Cardiac septum (tissue), 1 donor: ENCODE measurements at places on chromosomes 12 and 14. TPM values are rescaled to one million over a fixed set of nuclear protein-coding genes. Genes with fewer than 3 reads are reported as not detected.

DNA sequence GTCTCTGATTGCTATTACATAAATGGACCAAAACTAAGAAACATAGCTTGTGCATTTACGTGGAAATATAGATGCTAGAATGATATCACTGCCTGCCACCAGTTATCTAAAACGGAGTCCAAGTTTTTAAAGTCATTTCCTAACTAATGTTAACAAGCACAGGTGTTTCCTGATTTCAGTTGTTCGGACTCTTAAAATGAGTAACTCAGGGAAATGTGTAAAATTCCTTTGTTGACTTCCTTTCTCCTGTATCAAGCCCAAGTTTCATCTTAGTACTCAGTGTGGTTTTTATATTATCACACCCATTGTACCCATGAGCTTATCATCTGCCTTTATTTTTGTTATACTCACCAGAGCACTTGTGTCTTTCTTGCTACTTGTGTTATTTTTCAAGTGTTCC lies 13.2 kb upstream of the PRKCH start:
- no peak for DNase-seq

DNA sequence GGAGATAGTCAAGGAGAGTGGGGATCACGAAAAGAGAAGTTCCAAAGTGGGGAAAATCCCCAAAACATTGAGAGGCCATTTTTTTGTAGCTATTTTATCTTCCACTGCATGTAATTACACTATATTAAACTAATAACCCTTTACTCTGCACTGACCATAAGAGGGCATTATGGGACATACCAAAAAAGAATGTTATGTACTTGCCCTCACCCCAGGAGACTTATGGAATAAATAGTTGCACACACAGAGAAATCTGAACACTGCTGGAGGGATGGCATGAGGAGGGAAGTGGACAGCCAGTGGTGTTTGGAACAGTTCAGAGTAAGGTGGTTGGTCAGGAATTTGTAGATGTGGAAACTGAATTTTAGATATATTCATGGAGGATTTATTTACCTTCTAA lies 422.9 kb downstream of the SNAPC1 start:
- no peak for DNase-seq

DNA sequence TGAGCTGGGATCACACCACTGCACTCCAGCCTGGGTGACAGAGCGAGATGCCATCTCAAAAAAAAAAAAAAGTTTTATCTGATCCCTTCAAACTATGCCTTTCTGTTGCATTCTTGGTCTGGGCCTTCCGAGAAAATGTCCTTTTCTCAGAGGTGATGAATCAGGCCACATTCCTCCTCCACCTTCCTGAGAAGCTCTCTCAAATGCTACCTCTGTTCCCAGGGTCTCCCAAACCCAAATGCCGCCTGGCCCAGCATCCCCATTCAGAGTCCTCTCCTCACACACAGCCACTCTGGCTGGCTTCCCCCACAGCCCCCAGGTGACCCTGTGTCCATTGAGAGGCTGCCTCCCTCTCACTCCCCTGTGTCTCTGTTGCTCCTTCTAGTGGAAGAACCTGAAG lies 19.7 kb upstream of the TMED10 start:
- no peak for DNase-seq

- DNase-seq = no peak
Measured at GRCh38 chr12:82954064-82954463, 267.4 kb downstream of the TMTC2 start.

DNA sequence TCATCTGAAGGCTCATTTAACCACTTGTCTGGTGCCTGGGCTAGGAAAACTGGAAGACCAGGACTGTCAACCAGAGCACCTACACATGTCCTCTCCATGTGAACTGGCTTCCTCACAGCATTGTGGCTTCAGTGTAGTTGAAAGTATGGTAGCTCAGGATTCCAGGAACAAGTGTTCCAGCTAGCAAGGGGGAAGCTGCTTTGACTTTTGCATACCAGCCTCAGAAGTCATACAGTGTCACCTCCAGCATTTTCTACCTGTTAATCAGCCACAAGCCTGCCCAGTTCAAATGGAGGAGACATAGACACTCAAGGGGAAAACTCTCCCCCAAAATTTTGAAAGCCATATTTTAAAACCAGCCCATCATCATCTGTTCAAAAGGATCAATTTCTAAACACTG lies 212.8 kb upstream of the CAND1 start:
- DNase-seq = no peak

DNA sequence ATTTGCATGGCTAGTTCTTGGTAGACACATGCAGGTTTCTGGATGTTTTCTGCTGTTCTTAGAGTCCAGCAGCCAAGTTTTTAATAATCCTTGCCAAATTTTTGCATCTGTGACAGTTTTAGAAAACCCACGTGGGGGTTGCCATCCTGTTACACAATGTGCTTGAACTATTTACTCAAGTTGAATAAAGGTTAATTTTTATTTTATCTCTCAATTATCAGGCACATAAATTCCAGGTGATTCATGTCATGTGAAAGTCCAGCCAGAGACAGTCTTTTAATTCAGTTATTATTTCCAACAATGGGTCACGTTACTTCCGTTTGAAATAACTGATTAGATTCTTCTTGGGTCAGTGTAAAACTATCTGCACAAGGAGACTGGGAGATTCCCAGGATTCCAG lies 15.7 kb downstream of the MYRFL start:
- DNase-seq = no peak

DNA sequence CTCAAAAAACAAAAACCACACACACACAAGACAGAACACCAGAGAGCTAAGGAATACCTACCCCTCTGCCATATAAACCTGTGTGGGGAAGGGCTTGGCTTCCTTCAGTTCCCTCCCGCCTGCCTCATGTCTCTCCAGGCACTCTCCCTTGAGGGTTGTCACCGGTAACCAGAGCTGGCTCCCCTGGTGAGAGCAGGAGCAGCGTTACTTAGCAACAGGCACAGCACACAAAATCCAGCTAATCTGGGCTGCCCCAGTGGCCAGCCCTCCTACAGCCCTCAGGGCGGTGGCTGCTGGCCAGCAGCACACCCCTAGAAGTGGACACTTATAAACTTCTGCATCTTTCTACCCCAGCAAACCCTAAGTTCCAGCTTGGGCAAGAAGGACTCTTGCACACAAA lies 21.6 kb upstream of the NR4A1 start:
- DNase-seq = no peak

- DNase-seq = no peak
Measured at GRCh38 chr12:89691659-89692058, 17.0 kb downstream of the ATP2B1 start.

DNA sequence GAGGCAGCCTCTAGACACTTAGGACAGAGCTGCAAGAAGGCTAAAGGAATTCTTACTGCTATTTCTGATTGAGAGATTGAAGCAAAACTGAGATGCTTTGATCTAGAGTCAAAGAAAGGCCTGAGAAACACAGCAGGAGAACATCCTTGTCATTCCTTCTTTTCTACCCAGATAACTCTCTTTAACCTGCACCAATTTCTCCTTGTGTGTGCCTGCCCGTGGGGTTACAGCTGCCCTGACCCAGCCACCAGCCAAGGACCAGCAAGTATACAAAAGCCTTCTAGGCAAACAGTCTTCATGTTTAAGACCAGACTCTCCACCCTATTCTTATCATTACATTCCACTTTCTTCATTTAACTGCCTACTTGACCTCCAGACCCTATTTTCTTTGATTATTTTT lies 81.7 kb upstream of the PRB2 start:
- no peak for DNase-seq

- DNase-seq = peak; percentile 36
Measured at GRCh38 chr14:76346391-76347160, 29.4 kb upstream of the ESRRB start.

GRCh38 chr14:80055667-80056496 lies 155.4 kb downstream of the DIO2 start:
- no peak for DNase-seq

DNA sequence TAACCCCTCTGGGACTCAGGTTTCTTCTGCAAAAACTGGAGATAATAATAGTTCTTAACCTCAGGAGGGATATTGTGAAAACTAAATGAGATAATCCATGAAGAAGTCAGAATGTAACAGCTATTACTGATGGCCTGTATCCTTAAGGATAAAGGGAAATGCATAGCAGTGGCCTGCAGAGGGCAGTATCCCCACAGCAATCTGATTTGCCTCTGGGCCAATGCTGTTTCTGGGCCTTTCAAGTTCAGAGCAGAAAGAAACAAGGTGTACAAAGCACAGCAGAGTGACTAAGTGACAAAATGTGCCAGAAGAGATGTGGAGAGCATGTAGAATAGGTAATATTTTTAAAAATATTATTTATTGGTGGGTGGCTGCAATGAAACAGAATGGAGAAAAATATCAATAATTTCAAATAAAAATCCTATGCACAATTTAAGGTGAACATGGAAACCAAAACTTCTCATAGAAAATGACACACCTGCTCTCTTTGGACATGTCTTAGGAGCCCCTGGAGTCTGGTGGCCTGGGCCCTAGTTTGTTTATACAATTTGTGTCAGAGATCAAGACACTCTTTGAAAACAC lies 90.3 kb downstream of the C12orf75 start:
- DNase-seq = peak; percentile 82

DNA sequence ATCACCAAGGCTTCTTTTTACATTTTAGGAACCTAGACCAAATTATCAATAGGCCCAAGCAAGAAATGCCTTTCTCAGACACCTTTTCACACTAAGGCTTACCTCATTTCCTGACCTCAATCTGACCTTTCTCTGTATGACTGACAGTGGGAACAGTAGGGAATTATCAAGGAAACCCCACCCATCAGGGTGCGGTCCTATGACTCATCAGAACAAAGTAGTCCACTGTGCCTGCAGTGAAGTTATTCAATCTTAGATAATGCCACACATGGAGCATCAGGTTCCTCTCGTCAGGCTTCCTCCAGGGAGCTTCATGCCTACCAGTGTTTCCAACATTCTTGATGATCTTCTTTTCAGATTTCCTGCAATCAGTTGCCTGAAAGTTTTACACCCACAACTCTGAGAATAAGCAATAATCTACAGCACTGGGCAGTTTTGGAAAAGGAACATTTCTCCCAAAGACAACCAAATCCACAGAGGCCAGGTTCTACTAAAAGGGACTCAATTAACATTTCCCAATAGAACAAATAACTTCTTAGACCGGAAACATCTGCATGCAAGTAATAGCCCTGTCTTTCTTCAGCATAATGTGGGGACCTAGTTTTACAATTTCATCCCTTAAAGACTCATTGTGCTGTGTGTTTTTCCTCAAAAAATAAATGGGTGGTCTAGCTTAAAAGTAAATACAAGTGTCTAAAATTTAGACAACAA lies 35.9 kb upstream of the TMTC2 start:
- DNase-seq = no peak

DNA sequence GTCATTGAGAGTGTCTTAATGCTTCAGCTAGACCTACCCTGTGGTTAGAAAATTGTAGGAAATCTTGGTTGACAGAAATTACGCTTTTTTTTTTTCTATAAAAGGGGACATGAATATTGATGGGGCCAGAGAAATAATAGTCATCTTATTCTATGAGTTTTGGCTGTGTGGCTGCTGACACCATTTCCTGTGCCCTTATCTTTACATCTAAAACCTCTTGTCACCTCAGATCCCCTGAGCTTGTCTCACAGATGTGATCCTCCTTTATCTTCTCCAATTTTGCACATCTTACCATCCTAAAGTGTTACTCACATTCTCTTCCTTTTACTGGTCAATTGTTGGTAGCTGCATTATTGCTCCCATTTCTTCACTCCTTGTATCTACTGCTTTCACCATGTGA lies 36.1 kb downstream of the ASCL1 start:
- DNase-seq = no peak

DNA sequence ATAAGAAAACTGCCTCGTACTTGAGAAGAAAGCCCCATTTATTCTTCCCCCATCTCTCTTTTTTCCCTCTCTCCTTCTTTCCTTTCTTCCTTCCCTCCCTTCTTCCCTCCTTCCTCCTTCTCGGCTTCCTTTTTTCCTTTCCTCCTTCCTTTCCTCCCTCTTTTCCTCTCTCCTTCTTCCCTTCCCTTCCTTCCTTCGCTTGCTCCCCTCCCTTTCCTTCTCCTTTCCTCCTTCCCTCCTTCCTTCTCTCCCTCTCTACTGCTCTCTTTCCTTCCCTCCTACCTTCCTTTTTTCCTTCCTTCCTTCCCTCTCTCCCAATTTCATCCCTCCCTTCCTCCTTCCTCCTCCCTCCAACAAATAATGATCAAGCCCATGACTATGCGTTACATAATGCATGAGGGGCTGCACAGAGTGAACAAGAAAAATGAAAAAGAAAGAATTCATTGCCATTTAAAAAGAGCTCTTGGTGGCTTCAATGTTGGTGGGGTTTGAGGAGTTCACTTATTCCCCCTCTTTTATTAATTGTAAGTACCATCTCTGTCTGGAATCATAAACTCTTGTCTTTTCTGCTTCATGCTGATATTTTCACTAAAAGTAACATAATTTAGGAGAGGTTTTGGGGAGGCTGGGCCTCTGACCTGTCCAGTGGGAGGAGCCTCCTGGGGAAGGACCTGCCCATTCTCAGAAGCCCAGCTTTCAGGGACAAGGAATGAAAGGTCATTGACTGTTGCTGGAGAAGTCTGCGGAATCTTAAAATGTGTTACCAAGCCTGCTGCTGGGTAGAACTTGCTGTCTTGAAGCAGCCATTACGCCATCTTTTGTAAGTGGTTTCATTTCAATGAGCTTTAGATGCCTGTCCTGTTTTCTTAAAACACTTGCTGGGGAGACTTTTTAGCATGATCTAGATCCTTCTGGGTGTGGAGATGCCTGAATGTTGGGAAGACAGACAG lies 144.3 kb downstream of the CHST11 start:
- DNase-seq = no peak

DNA sequence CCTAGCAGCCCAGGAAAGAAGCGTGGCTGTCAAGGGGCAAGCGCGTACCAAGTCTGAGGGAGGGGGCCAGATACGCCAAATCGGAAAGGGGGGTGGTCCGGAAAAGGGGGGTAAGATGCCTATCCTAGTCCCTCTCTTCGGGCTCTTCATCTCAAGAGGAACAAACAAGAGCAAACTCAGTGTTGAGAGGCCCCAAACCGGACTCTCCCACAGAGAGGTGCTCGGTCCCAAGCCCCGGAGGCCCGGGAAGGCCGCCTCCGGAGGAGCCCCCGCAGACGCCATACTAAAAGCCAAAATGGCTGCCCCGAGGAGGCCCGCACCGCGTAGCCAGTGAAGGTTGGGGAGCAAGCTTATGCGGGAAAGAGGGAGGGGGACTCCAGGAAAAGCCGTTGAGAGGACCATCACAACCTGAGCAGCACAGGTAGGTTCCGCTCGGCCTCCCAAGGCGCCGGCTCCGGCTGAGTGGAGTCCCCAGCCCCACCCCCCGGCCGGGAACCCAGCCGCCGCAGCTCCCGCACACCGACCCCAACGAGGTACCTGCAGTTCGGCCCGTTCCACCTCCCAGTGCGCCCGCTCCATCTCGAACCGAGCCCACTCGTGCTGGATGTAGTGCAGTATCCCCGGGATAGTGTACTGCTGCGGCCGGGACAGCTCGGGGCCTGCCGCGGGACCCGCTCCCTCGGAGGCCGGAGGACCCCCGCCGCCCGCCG lies at the start of gene AP4S1:
TSS of gene AP4S1 (plus strand) at position 283 of the 710 bp plus-strand sequence. CDS start 40,548 bp downstream, outside the sequence.
- peak; percentile 87 for DNase-seq

The GPX2 gene
- total RNA-seq = not detected

The FAM222A gene
- total RNA-seq = 7.8 TPM

The PPP4R4 gene
- total RNA-seq = 0.30 TPM

The CCDC175 gene
- not detected for total RNA-seq

The RNU4-1 gene
- 3,560 TPM for total RNA-seq

The WDR89 gene
- 6.9 TPM for total RNA-seq

The PTCSC3 gene
- total RNA-seq = not detected

The SIX6 gene
- total RNA-seq = not detected

The AVPR1A gene
- 1.4 TPM for total RNA-seq

The NKX2-1 gene
- not detected for total RNA-seq

The PTPRB gene
- 28.9 TPM for total RNA-seq

The RD3L gene
- total RNA-seq = 13.1 TPM

The SRRM4 gene
- total RNA-seq = 0.59 TPM

The SERPINA9 gene
- not detected for total RNA-seq

The SLC7A8 gene
- 4.4 TPM for total RNA-seq

The TAS2R46 gene
- 0.78 TPM for total RNA-seq

The COCH gene
- 0.97 TPM for total RNA-seq

The MAGOHB gene
- 11.7 TPM for total RNA-seq
